Esophagus muscularis mucosa (tissue), 4 donors: ENCODE measurements at places on chromosomes 12 and 14. TPM values are rescaled to one million over a fixed set of nuclear protein-coding genes. Genes with fewer than 3 reads are reported as not detected.

Gene ACTN1
- 958 TPM for total RNA-seq

Gene SMIM41
- 8.3 TPM for total RNA-seq

Gene CAPS2
- 9.3 TPM for total RNA-seq

Gene LMNTD1
- total RNA-seq: 1.8 TPM

Gene C1QL4
- total RNA-seq: not detected

Gene SINHCAF
- 19.2 TPM for total RNA-seq

Gene KRT6B
- not detected for total RNA-seq

Gene OLR1
- 0.58 TPM for total RNA-seq

Gene SDR9C7
- total RNA-seq: 0.40 TPM

Gene NOS1
- total RNA-seq: 2.5 TPM

Gene RIPK3
- total RNA-seq: 5.8 TPM

GRCh38 chr14:90303473-90303872 lies 28.3 kb downstream of the NRDE2 start:
- no peak overlapping the region for H3K4me3 ChIP-seq
- H3K27ac ChIP-seq: no peak overlapping the region
- H3K36me3 ChIP-seq: peaks cover 15% of the 10 kb centered on the region
- peaks cover 39% of the 10 kb centered on the region for H3K4me1 ChIP-seq
- DNase-seq: no peak
- H3K27me3 ChIP-seq: no peaks in the 10 kb centered on the region

GRCh38 chr12:79046021-79046420 lies 181.4 kb downstream of the SYT1 start:
- H3K27me3 ChIP-seq: no peaks in the 10 kb centered on the region
- H3K4me1 ChIP-seq: no peaks in the 10 kb centered on the region
- H3K36me3 ChIP-seq: no peaks in the 10 kb centered on the region

DNA sequence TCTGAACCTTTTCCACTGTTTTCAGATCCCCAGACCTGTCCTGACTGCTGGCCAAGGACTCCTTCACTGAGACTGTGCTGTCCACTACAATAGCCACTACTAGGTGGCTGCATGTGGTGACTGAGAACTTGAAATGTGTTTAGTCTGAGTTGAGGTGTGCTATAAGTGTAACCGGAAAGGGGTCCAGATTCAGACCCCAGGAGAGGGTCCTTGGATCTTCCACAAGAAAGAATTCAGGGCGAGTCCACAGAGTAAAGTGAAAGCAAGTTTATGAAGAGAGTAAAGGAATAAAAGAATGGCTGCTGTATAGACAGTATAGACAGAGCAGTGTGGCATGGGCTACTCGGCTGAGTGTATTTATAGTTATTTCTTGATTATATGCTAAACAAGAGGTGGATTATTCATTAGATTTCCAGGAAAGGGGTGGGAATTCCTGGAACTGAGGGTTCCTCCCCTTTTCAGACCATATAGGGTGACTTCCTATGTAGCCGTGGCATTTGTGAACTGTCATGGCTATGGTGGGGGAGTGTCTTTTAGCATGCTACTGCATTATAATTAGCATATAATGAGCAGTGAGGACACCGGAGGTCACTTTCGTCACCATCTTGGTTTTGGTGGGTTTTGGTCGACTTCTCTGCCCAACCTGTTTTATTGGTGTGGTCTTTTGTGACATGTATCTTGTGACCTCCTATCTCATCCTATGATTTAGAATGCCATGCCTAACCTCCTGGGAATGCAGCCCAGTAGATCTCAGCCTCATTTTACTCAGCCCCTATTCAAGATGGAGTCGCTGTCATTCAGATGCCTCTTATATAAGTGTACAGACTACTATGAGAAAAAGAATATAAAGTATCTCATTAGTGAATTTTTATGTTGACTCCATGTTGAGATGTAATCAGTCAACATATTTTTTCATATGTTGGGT lies 70.0 kb upstream of the SRSF5 start:
- H3K27ac ChIP-seq: peak overlapping the region; percentile 6
- no peak overlapping the region for H3K4me3 ChIP-seq
- H3K27me3 ChIP-seq: no peaks in the 10 kb centered on the region

- H3K27ac ChIP-seq: no peak overlapping the region
- DNase-seq: no peak
- no peaks in the 10 kb centered on the region for H3K4me1 ChIP-seq
- no peaks in the 10 kb centered on the region for H3K36me3 ChIP-seq
Measured at GRCh38 chr14:39877577-39878190, 445.5 kb upstream of the FBXO33 start.

- no peaks in the 10 kb centered on the region for H3K4me1 ChIP-seq
- H3K27ac ChIP-seq: no peak overlapping the region
- DNase-seq: no peak
- no peaks in the 10 kb centered on the region for H3K36me3 ChIP-seq
Measured at GRCh38 chr12:110861729-110862128, 14.9 kb downstream of the CCDC63 start.

- H3K27me3 ChIP-seq: no peaks in the 10 kb centered on the region
- no peak overlapping the region for H3K4me3 ChIP-seq
- H3K27ac ChIP-seq: no peak overlapping the region
Measured at GRCh38 chr12:87827638-87828264, 201.4 kb downstream of the C12orf50 start.

DNA sequence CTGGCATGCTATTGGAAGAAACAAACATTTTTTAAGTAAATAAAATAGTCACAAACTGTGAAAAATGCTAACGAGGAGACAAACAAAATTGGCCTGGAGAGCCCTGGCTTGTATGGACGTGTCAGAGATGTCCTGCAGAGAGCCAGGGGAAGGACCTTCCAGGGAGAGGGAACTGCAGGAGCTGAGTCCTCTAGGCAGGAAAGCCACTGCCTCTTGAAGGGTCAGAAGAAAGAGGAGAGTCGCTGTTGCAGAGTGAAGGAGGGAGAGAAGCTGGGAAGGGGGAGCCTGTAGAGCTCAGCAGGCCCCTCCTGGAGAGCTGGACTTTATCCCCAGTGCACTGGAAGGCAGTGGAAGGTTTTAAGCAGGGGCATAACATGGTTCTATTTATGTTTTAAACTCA lies 80.3 kb upstream of the PWP1 start:
- H3K4me1 ChIP-seq: no peaks in the 10 kb centered on the region
- no peaks in the 10 kb centered on the region for H3K36me3 ChIP-seq
- H3K27ac ChIP-seq: no peak overlapping the region
- DNase-seq: no peak

DNA sequence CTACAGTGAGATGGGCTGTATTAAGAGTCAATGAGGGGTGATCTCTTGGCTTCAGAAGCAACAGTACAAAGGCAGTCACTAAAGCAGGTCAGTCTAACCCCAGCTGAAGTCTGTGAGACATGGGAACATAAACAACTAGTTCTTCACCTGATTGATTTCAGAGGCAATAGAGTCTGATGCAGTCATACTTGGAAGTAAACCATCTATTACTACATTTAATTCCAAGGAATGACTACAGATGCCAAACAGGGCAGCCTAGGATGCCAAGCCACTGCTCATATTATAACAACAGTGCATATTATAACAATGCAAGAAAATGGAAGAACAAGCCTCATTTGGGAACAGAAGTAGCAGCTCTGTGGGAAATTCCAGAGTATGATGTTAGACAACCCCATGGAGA lies 35.8 kb downstream of the GRIN2B start:
- H3K27me3 ChIP-seq: no peaks in the 10 kb centered on the region
- peak; percentile 60 for DNase-seq
- H3K27ac ChIP-seq: no peak overlapping the region
- H3K36me3 ChIP-seq: no peaks in the 10 kb centered on the region

GRCh38 chr12:110760204-110760609 lies 17.5 kb upstream of the PPP1CC start:
- no peak for DNase-seq
- H3K36me3 ChIP-seq: no peaks in the 10 kb centered on the region
- no peak overlapping the region for H3K4me3 ChIP-seq
- no peaks in the 10 kb centered on the region for H3K4me1 ChIP-seq
- H3K27me3 ChIP-seq: no peaks in the 10 kb centered on the region
- no peak overlapping the region for H3K27ac ChIP-seq

DNA sequence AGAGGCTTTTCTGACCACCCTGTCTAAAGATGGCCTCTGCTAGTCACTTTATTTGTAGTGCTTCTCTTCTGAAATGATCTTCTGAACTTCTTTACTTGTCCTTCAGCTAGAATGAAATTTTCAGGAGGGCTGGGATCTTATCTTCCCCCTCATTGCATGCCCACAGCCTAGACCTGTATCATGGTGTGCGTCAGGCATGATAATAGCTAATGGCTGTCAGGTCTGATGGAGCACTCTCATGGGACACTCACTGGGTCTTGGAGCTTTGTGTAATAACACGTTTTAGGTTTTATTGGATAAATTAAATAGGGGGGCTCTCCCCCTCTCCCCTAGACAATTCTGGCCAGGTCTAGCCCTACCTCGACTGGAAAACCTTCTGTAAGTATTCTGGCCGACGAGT lies 97.1 kb upstream of the NRXN3 start:
- H3K27ac ChIP-seq: no peak overlapping the region
- H3K27me3 ChIP-seq: no peaks in the 10 kb centered on the region
- no peak overlapping the region for H3K4me3 ChIP-seq
- no peak for DNase-seq
- no peaks in the 10 kb centered on the region for H3K4me1 ChIP-seq

DNA sequence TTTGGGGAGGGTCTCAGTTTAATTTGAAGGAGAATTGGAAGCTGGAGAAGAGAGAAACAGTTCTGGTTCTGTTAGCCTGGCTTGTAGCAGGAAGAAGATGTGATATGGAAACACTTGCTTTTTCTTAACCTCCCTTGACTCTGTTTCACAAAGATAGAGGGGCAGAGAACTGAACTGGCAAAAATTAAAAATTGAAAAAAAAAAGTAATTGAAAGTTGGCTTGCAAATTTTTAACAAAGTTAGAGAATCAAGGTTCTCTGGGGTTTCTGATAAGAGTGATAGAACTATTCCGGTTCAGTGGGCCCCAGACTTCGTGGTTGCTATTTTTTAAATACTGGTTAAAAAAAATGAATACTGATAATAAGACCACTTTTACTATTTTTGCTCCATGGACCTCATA lies 2.8 kb downstream of the CRADD start:
- H3K4me1 ChIP-seq: peaks cover 25% of the 10 kb centered on the region
- no peaks in the 10 kb centered on the region for H3K27me3 ChIP-seq
- peak; percentile 8 for DNase-seq

GRCh38 chr14:39102265-39102968 lies 618 bp downstream of the SEC23A start:
- no peaks in the 10 kb centered on the region for H3K36me3 ChIP-seq
- peaks cover 24% of the 10 kb centered on the region for H3K4me1 ChIP-seq
- H3K27me3 ChIP-seq: no peaks in the 10 kb centered on the region
- DNase-seq: no peak
- peak overlapping the region; percentile 99 for H3K27ac ChIP-seq

DNA sequence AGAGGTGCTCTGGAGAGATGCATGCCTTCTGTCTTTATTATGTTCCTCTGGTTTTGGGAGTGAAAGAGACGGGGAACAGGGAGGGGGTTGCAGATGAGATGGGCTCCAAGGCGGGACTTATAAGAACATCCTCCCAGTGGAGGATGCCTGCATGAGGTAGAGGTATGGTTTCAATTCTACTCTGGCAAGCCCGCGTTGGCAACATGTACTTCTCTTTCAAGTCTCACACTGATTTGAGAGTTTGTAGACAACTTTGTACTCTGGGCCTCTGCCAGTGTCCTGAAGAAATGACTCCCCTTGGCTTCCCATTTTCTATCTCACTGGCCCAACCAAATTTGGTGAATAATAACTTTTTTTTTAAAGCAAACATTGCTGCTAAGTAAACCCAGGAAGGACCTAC lies 121.3 kb downstream of the C12orf75 start:
- no peak overlapping the region for H3K27ac ChIP-seq
- H3K4me1 ChIP-seq: no peaks in the 10 kb centered on the region
- H3K36me3 ChIP-seq: no peaks in the 10 kb centered on the region

- H3K27me3 ChIP-seq: no peaks in the 10 kb centered on the region
- H3K4me3 ChIP-seq: no peak overlapping the region
- no peak for DNase-seq
- no peaks in the 10 kb centered on the region for H3K36me3 ChIP-seq
- no peak overlapping the region for H3K27ac ChIP-seq
- H3K4me1 ChIP-seq: no peaks in the 10 kb centered on the region
Measured at GRCh38 chr14:37493606-37494005, 101.4 kb downstream of the FOXA1 start.

- DNase-seq: no peak
- H3K27ac ChIP-seq: no peak overlapping the region
- H3K4me1 ChIP-seq: no peaks in the 10 kb centered on the region
- H3K4me3 ChIP-seq: no peak overlapping the region
- H3K27me3 ChIP-seq: no peaks in the 10 kb centered on the region
Measured at GRCh38 chr12:123741937-123742572, 20.0 kb upstream of the DNAH10 start.

GRCh38 chr12:97288531-97288930 lies 174.1 kb upstream of the RMST start:
- peak; percentile 10 for DNase-seq

GRCh38 chr14:75156901-75157300 lies 19.5 kb downstream of the TMED10 start:
- no peaks in the 10 kb centered on the region for H3K36me3 ChIP-seq
- H3K4me1 ChIP-seq: peaks cover 21% of the 10 kb centered on the region
- no peak overlapping the region for H3K4me3 ChIP-seq

DNA sequence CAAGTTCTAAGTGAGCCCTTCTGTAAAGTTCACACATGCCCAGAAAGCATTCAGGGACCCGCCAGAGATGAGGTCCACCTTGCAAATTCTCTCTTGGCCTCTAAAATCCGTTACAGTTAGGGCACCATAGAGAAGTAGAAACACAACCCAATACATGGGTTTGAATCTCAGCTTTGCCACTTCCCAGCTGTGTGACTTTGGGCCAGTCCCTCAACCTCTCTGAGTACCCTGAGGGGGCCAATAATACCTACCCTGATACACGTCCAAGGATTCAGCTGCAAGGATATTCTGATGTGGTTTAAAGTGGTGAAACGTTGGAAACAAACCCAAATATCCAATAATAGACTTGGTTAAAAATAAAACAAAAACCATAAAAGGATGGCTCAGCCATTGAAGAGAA lies 11.7 kb downstream of the LHX5 start:
- H3K36me3 ChIP-seq: no peaks in the 10 kb centered on the region
- H3K27ac ChIP-seq: no peak overlapping the region
- no peak overlapping the region for H3K4me3 ChIP-seq

DNA sequence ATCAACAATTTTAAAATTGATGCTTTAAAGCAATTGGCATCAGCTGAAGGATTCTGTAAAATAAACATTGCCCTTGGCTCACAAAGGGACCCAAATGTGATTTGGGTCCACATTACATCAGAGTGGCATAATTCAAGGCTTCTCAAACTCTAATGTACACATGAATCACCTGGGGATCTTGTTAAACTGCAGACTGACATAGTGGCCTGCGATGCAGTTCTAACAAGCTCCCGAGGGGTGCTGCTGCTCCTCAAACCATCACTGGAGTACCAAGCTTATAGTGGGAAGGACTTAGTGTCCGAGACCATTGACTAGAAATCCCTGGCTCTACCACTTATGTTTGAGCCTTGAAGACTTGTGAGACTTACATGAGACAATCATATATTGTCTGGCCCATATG lies 31.8 kb upstream of the DNM1L start:
- peaks cover 27% of the 10 kb centered on the region for H3K36me3 ChIP-seq
- H3K27ac ChIP-seq: no peak overlapping the region
- DNase-seq: no peak
- H3K4me1 ChIP-seq: no peaks in the 10 kb centered on the region
- H3K4me3 ChIP-seq: no peak overlapping the region
